H7 (cell line): ENCODE measurements at places on chromosomes 1 and 21.

DNA sequence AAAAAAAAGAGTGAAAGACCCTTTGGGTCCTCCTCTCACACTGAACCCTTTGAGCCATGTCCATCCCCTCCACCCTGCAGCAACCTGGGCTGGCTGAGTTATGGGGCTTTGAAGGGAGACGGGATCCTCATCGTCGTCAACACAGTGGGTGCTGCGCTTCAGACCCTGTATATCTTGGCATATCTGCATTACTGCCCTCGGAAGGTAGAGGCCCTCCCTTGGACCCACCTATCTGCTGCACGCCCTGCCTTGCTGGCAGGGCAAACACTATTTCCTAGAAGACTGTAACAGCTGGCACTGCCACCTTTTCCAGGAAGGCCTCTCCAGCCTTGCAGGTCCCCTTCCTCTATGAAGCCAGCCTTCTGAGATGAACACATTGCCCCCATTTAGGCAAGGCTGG, 1.1 kb downstream of the SLC50A1 start:
- DNase-seq, result peak; percentile 55

- no peak for DNase-seq
Measured at GRCh38 chr1:30764939-30765555, 7.5 kb upstream of the LAPTM5 start.

DNA sequence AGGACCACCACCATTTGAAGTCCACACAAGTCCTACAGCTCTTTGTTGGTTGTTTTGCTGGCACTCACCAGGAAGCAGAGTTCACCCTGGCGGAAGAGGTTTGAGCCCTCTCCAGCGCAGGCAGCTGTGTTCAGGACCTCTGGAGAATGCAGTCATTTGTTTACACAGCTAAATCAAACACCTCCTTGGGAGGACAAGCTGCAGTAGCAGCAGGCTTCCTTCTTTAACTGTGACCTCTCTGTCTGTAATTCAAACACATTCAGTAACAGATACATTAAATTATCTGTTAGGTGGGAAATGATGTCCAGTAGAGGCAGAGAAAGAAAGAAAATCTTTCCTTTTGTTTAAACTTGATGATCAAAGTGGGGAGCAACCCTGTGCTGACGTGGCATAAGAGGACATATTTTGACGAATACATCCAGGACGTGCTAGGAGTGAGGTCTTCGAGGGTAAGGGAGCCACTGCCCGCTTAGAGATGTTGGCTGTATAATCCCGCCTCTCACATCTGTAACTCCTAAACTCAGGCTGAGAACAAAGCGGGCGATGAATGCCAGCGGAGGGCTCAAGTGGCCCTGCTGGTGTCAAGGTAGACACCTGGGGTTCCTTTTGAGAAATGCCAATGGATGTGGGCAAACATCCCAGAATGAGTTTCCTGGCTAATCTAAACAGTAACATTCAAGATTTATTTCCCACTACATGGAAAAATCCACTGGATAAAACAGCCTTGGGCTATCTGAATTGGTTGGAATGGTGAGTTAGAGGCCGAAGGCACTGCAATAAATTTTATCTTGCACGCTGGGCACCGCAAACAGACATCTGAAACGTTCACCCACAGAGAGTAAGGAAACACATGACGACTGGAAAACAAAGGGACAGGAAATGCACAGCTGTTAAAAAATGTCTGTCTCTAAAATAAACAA, 51.7 kb downstream of the ABCA4 start:
- peak; percentile 41 for DNase-seq

GRCh38 chr1:8889103-8889846, 10.8 kb upstream of the ENO1 start:
- no peak for DNase-seq
